ENCODE measurements at places on chromosomes 5 and 9. TPM values are rescaled to one million over a fixed set of nuclear protein-coding genes. Genes with fewer than 3 reads are reported as not detected.

The GGTA1 gene
- 1.7 TPM for total RNA-seq

The OR1L4 gene
- not detected for total RNA-seq

The KIF4B gene
- total RNA-seq, result not detected

The PCDHGA11 gene
- total RNA-seq, result 1.1 TPM

The FOXD4L4 gene
- total RNA-seq, result 0.67 TPM

The MRPL22 gene
- total RNA-seq, result 5.8 TPM

The BTNL3 gene
- 214 TPM for total RNA-seq

The GFI1B gene
- 0.88 TPM for total RNA-seq

The BRINP1 gene
- total RNA-seq, result not detected

The FOXE1 gene
- not detected for total RNA-seq

The SLC36A3 gene
- not detected for total RNA-seq

DNA sequence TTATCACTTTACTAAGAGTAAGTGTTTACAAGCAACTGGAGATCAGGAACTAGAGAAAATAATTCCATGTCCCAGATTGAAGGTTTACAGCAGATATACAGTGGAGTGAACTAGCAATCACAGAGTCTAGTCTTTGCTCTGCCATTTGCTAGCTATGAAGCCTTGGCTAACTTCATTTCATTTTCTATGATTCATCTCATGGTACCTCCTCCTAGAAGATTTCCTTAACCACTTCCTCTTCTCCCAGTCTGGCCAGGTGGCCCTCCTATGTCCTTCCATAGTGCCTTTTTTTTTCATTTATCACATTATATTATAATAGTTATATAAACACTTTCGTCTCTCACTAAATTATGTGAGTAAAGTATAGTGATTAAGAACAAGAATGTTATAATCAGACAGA lies 52.1 kb downstream of the GRIA1 start:
- no peak for DNase-seq

DNA sequence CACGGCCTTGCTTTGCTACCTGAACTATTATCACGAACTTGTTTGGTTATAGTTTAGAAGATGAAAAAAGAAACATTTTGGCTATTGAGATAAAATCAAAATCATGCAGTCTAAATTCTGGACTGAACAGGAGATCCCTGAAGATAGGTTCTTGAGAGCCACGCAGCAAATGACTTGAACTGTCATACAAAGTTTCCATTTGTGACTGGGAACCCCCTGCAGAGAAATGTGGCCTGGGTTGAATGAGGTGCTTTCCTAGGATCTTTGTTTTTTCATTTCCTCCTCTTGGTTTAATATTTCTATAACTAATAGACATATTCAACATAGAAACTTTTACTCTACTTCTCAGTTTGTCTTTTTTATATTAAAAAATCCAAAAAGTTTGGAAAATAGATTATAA lies 184.7 kb upstream of the TRPM3 start:
- DNase-seq, result no peak

DNA sequence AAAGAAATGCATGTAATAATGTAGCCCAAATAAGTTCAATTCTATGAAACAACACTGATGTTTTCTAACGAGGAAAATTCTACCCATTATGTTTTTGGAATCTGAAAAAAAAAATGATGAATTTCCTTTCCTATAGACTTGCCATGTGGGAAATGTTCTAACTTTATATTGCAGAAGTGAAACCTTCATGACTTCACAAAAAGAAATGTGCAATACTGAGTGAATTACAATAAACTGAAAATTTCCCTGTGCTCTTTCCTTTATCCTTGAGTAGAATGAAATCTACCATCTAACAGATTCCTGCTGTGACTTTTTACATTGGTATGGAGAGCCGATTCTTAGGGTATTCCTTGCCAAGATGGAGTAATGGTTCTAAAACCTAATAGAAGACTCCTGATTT lies 1622.5 kb downstream of the MAT2B start:
- no peak for DNase-seq

DNA sequence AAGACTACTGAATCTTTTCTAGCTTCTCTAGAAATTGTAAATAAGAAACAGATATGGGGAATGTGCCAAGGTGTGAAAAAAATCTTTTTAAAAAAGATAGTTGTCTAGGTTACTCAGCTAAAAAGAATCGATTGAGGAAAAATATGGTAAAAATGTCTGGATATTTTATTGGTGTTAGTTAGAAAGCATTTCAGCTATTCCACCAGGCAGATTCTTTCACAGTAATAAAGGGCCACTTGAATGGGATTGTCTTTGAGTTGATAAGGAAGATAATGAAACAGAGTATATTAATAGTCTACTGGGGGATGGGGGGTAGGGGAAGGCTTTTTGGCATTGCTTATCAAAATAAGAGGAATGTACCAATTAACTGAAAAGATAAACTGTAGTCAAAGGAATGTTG lies 51.9 kb downstream of the SLIT3 start:
- DNase-seq, result no peak

GRCh38 chr5:100799166-100799565 lies 103.9 kb downstream of the ST8SIA4 start:
- no peak for DNase-seq

- no peak for DNase-seq
These were observed 10.2 kb downstream of the OR13J1 start for GRCh38 chr9:35859990-35860339.

- DNase-seq, result no peak
These were observed 2.9 kb downstream of the IQGAP2 start for GRCh38 chr5:76406014-76406413.

DNA sequence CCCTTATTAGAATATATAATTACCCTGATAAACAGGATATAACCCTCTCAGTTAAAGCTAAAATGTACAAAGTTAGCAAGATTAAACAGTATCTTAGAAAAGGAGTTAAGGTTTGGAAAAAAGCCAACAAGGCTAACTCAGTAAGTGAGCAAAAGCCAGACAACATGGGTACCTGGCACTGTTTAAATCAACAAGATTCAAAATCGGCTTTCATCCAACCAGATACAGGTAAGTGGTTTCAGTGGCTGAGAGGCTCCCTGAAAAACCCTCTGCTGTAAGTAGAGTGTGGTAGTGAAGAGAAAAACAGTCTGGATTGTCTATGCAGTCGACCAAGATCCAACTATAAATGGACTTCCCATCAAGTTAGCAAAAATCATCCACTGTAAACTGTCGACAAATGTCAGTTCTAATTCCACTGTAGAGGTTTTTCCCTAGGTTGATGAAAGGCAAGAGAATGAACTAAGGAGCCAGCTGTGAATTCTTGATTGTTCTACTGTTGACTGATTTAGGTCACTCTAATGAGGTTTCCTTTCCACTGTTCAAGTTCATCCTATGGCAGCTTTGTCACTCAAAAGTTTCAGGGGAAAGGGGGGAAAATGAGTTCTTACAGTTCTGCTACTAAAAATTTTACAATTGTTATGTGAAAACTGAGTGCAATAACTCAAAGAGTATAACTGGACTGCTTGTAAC lies 27.3 kb downstream of the ETF1 start:
- no peak for DNase-seq

DNA sequence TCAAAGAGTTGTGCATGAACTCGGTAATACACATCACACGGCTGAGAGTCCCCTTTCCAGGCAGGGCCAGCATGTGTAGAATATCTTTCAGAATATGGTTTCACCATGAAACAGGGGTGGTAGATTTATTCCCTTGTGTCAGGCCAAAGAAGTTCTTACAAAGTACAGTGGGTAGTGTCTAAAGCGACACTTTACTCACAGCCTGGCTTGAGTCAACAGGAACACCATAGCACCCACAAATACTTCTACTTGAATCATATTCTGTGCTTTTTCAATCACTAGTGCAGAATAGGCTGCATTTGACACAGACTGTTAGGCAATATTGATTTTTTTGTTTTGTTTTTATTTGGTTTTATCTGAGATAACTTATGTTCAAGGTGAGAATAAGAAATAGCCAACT lies 12.6 kb downstream of the LSM11 start:
- DNase-seq, result no peak

DNA sequence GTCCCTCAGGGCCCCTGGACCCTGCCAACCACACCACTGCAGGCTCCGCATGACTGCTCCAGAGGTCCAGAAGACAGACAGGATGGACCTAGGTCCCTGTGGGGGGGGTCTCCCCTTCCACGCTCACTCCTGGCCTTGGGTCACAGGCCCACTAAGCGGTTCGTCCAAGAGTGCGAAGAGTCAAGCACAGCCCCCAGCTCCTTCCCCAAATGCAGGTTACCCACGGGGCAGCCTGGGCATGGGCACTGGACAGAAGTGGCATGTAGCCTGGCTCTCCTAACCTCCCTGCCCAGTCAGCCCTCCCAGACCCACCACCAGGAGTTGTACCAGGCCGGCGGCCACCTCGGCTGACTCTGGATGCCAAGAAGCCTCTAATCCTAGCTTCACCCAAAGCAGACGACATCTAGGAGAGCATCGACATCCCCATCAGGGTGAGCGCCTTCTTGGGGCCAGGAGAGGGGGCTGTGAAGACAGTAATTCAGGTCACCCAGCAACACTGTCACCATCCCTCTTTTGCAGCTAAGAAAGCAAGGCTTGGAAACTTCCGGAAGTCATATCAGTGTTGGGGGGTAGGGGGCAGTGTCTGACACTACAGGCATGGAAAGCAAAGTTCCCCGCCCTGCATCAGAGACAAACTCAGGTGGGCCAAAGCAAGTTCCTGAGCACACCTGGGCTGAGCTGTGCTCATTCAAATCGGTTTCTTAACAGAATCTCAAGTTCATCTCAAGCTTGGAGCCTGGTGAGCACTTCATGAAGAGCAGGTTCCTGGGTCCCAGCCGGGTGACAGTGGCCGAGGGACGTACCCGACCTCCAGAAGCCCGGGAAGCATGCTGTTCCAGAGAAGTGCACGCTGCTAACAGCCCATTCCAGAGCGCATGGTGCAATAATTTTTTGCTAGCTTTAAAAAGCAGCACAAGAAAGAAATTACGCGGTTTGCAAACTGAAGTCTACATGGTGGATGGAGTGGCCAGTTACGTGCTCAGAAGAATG lies 68.7 kb downstream of the SEMA4D start:
- peak; percentile 81 for DNase-seq

DNA sequence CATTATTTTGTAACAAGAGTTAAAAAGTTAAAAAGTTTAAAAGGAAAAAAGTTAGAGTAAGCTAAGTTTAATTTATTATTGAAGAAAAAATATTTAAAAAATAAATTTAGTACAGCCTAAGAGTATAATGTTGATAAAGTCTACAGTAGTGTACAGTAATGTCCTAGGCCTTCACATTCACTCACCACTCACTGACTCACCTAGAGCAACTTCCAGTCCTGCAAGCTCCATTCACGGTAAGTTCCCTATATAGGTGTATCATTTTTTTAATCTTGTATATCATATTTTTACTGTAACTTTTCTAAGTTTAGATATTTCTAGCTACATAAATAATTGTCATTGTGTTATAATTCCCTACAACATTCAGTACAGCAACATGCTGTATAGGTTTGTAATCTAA lies 69.4 kb upstream of the PANK3 start:
- no peak for DNase-seq

DNA sequence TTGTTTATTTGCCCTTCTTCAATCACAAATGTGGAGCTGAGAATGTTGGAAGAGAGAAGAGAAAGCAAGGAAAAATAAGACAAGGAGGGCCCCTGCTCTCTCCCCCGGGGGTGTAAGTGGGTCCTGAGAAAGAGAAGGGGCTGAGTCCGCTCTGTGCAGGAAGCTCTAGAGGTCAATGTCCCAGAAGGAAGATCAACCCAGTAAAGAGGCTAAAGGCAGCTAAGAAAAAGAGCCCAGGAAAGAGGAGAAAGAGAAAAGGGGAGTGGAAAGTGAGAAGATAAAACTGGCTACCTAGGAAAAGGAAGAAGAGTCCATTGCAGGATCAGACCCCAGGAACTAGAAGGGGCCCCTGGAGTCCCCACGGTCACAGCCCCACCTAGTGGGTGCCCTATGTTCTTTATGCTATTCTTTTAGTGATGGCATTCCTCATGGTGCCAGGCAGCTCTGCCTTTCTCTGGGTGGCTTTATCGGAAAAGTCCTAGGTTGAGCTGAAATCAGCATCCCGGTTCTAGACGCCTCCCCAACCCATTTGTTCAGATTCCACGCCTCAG lies 583.4 kb downstream of the ACTL7B start:
- DNase-seq, result peak; percentile 59

DNA sequence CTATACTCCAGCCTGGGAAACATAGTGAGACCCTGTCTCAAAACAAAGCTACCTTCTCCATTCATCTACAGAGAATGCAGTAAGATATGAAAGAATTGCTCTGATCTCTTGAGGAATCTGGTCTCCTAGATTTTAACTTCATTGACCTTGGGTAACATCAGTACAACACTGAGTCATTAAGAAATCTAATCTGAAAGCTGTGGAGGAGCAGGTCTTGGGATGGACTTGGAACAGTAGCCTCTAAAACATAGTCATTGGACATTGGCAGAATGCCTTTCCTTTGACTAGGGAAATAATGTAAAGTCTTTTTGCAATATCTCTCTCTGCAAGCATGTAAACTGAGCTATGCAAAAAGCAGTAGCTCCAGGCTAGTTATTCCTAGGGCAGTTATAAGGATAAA lies 58.1 kb downstream of the KCNN2 start:
- DNase-seq, result no peak

- no peak for DNase-seq
These were observed 73.2 kb downstream of the APTX start for GRCh38 chr9:32928145-32928763.

GRCh38 chr5:173781432-173781815 lies 106.7 kb upstream of the CPEB4 start:
- DNase-seq, result no peak

GRCh38 chr9:125271081-125271480 lies 9.5 kb downstream of the GAPVD1 start:
- no peak for DNase-seq

GRCh38 chr9:136960938-136961275 lies 8.8 kb downstream of the LCN12 start:
- DNase-seq, result no peak

DNA sequence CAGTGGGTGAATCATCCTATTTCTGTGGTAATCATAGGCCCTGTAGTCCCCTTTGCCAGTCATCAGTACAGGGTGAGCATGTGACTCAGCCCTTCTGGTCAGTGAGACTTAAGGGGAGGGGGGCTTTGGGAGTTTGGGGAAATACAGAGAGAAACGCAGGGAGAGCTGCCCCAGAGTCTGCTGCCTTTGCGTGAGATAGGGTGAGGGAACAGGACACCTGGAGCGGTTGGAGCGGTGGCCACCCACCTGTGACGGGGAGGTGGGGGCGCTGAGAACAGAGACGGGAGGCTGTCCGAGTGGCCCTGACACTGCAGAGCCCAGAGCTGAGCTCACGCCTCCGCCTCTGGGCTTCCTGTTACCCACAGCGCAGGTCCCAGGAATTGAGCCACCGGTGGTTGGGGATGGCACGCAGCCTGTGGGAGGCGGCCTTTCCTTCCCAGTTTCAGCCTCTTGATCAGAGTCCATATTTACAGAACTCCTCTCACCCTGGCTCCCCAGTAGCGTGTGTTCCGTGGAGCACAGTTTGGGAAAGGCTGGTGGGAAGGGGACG lies 92.0 kb upstream of the ERCC6L2 start:
- DNase-seq, result no peak

GRCh38 chr5:95124101-95124500 lies 160.8 kb downstream of the MCTP1 start:
- DNase-seq, result no peak

GRCh38 chr5:37838152-37838932 lies 1.5 kb downstream of the GDNF start:
- no peak for DNase-seq

- DNase-seq, result no peak
These were observed 18.1 kb downstream of the TNC start for GRCh38 chr9:115099901-115100300.

GRCh38 chr9:118438810-118439209 lies 734.6 kb downstream of the TLR4 start:
- no peak for DNase-seq
